Karpas-422 (cell line): ENCODE measurements at places on chromosomes 4 and X. TPM values are rescaled to one million over a fixed set of nuclear protein-coding genes. Genes with fewer than 3 reads are reported as not detected.

The NHS gene
- 0.15 TPM in 1 of 2 replicates, not detected in the other for total RNA-seq

The VSIG4 gene
- not detected in 2 replicates for total RNA-seq

The USP51 gene
- 1.4 and 2.2 TPM in 2 replicates for total RNA-seq

The GLRB gene
- total RNA-seq = not detected in 2 replicates

The CCDC158 gene
- not detected in 2 replicates for total RNA-seq

The SLC9A7 gene
- total RNA-seq = under 0.01 TPM in 1 of 2 replicates, not detected in the other

The SPANXN4 gene
- total RNA-seq = not detected in 2 replicates

The TMPRSS11B gene
- total RNA-seq = not detected in 2 replicates

The AFP gene
- not detected in 2 replicates for total RNA-seq

The SLC16A2 gene
- 0.79 TPM in 1 of 2 replicates, not detected in the other for total RNA-seq

The FREM3 gene
- total RNA-seq = not detected in 2 replicates

The ODAM gene
- total RNA-seq = not detected in 2 replicates

The HS6ST2 gene
- total RNA-seq = not detected in 2 replicates

The ARMCX4 gene
- total RNA-seq = 0.94 and 5.9 TPM in 2 replicates

The DEFB131A gene
- not detected in 2 replicates for total RNA-seq

The ARAP2 gene
- 3.6 and 4.7 TPM in 2 replicates for total RNA-seq

The CSAG3 gene
- total RNA-seq = not detected in 2 replicates

The SGMS2 gene
- not detected in 2 replicates for total RNA-seq

The YY2 gene
- total RNA-seq = 0.60 and 0.94 TPM in 2 replicates

The HSD17B13 gene
- 0.56 TPM in 1 of 2 replicates, not detected in the other for total RNA-seq

The FDCSP gene
- total RNA-seq = not detected in 2 replicates

The CLDN22 gene
- not detected in 2 replicates for total RNA-seq

The DHX15 gene
- 109 and 189 TPM in 2 replicates for total RNA-seq

The SOWAHB gene
- total RNA-seq = not detected in 2 replicates

The FAM184B gene
- total RNA-seq = not detected in 2 replicates

The AMTN gene
- not detected in 2 replicates for total RNA-seq

The TRPC3 gene
- not detected in 2 replicates for total RNA-seq

The P2RY4 gene
- not detected in 2 replicates for total RNA-seq

The ZMYM3 gene
- total RNA-seq = 28.3 and 29.1 TPM in 2 replicates

The GATA1 gene
- not detected in 2 replicates for total RNA-seq

The TCP11X2 gene
- not detected in 2 replicates for total RNA-seq

The SPANXD gene
- not detected in 2 replicates for total RNA-seq

The BEX3 gene
- not detected in 2 replicates for total RNA-seq

The ANK2 gene
- total RNA-seq = 3.1 and 4.8 TPM in 2 replicates

The HELQ gene
- total RNA-seq = 6.0 and 17.3 TPM in 2 replicates

The MOSPD2 gene
- total RNA-seq = 28.4 and 59.7 TPM in 2 replicates

The DRP2 gene
- total RNA-seq = 0.04 TPM in 2 replicates

The BEX2 gene
- total RNA-seq = 21.4 and 31.5 TPM in 2 replicates

The GAGE1 gene
- total RNA-seq = not detected in 2 replicates

The SPANXN3 gene
- total RNA-seq = not detected in 2 replicates

The PAGE2 gene
- total RNA-seq = not detected in 2 replicates

The DUSP21 gene
- total RNA-seq = not detected in 2 replicates

The GUCY1A1 gene
- total RNA-seq = 3.0 and 6.1 TPM in 2 replicates

The NAP1L2 gene
- total RNA-seq = not detected in 2 replicates

The SPP1 gene
- not detected in 2 replicates for total RNA-seq

The GPRIN3 gene
- total RNA-seq = 0.40 and 0.63 TPM in 2 replicates

The NEUROG2 gene
- 5.1 and 9.6 TPM in 2 replicates for total RNA-seq

The CYLC1 gene
- not detected in 2 replicates for total RNA-seq

The F11 gene
- total RNA-seq = 0.34 TPM in 1 of 2 replicates, not detected in the other

The HSFX1 gene
- 1.2 TPM in 1 of 2 replicates, not detected in the other for total RNA-seq
